ENCODE measurements at places on chromosomes 12 and 14. TPM values are rescaled to one million over a fixed set of nuclear protein-coding genes. Genes with fewer than 3 reads are reported as not detected.

DNA sequence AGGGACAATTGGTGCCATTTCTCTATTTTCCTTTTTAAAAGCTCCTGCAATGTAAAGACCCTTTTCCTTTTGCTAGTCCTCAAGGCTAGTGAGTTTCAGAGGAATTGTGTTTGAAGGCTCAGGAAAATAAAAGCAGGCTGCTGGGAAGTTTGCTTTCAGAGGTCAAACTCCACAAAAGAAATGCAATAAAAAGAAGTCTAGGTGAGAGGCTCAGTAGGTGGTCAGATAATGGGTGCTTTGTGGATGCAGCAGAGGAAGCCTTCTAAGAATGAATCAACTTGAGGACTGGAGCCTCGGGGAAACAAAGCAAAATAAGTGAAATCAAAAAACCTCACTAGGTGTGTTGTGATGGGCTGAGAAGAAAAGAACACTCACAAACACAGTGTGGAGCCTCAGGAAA lies 10.3 kb downstream of the CCDC175 start:
- DNase-seq: no peak

- DNase-seq: no peak
Observed at GRCh38 chr14:105066240-105067071, 1.2 kb upstream of the GPR132 start.

- no peak for DNase-seq
Observed at GRCh38 chr12:9404469-9405260, 196.5 kb upstream of the PZP start.

DNA sequence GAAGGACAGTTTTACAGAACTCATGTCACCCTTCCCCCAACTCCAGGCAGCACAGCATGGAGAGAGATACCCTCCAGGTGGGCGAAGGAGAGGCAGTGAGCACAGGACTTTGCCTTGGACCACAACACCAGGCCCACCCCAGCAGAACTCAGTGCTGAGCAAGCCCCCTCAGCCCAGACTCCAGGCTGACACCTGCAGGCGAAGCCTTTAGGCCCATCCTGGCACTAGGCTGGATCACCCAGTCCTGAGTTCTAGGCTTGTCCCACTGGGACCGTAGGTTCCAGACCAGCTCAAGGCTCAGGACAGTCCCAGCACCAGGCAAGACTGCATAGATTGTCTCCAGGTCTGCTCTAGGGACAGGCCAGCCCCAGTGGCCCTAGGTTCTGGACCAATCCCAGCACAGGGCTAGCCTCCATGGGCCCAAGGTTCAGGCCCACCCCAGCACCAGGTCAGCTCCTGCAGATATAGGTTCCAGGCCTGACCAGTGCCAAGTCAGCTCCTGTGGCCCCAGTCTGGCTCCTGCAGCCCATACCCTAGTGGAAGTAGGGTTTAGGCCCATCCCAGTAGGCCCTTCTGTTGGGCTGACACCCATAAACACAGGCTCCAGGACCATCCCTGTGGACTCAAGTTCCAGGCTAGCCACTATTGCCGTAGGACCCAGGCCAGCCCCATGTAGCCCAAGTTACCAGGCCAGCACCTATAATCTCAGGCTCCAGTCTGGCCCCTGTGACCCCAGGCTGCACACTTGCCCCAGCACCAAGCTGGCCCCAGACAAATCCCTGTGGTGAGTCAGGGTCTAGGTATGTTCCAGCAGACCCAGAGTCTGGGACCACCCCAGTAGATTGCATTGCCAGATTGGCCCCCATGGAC lies 9.4 kb downstream of the WASHC3 start:
- no peak for DNase-seq

GRCh38 chr12:80045594-80045993 lies 53.7 kb upstream of the OTOGL start:
- DNase-seq: no peak

DNA sequence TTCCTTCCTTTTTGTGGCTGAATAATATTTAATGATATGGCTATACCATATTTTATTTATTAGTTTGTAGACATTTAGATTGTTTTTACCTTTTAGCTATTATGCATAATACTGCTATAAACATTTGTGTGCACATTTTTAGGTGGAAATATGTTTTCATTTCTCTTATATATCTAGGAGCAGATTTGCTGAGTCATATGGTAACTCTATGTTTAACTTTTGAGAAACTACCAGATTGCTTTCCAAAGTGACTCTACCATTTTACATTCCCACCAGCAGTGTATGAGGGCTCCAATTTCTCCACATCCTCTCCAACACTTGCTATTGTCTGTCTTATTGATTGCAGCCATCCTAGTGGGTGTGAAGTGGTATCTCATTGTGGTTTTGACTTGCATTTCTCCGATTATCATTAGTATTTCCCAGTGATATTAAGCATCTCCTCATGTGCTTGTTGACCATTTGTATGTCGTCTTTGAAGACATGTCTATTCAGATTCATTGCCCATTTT lies 160.2 kb downstream of the KICS2 start:
- DNase-seq: no peak

DNA sequence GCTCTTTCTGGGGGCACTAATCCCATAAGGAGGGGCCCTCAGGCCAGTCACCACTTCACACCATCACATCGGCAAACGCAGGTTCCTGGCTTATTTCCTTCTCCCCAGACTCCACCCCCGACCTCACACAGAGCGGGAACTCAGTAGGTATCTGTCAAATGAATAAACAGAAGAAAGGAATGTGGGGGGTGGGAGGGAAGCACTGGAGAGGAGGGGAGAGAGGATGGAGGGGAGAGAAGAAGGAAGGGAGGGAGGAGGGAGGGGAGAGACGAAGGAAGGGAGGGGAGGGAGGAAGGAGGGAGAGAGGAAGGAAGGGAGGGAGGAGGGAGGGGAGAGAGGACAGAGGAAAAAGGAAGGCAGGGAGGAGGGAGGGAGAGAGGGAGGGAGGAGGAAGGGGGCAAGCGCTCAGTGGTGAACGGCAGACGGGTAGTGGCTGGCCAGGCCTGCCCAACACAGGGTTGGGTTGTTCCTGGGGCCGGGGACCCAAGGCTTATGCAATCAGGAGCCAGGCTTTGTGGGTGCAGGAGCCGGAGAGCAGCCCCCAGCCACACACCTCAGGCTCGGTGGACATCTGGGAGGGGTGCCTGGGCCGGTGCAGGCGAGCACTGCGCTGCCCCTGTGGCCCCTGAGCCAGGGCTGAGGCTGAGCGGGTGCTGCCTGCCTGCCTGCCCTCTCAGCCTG lies 52.6 kb upstream of the FBRSL1 start:
- DNase-seq: peak; percentile 75

DNA sequence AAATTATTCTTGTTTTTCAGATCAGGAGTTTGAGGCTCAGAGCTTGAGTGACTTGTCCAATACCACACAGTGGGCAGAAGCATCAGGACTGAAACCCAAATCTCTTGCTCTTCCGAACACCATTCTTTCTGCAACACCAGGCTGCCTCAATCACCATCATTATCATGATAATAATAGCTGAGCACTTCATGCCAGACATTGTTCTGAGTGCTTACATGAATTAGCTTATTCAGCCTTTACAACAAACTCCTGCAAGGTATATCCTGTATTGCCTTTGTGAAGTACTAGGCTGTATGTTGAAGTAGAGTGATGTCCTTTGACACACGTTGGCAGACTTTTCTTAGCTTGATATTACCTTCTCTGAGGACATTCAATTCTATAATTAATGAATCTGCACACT lies 257.4 kb upstream of the ATP2B1 start:
- DNase-seq: no peak

DNA sequence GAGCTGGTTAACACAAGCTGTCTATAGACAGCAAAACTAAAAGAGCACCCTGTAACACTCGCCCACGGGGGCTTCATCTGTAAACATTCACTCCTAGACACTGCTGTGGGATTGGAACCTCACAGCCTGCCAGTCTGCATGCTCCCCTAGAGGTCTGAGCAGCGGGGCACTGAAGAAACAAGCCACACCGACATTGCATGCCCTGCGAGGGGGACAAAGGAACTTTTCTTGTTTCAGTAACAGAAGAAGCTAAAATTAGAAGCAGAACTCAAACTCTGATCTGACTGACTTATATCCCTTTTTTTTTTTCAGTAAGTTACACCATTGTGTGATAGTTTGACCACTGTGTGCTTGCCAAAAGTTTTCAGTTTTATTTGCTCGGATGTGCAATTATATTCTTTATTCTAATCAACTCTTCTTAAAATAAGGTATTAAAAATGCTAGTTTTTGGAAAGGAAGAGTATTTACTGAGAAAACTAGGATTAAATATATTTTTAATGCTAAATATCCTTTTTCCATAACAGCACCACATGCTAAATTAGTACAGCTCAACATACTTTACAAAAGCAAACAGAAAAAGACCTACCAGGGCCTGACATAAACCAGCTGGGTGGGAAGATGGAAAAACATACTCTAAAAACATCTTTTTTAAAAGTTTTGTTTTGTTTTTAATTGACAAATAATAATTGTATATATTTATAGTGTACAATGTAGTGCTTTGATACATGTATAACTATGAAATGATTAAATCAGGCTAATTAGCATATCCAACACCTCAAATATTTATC lies 100.2 kb downstream of the EPS8 start:
- DNase-seq: peak; percentile 17

GRCh38 chr14:105505101-105505500 lies 14.1 kb downstream of the TEDC1 start:
- no peak for DNase-seq

Gene UBC
- total RNA-seq: 1,269 TPM

Gene SYT1
- total RNA-seq: 5.5 TPM

Gene PSME2
- 346 TPM for total RNA-seq

Gene GALNT16
- total RNA-seq: 0.52 TPM

Gene ACRBP
- total RNA-seq: not detected

Gene BDKRB2
- total RNA-seq: 4.5 TPM

Gene PACS2
- total RNA-seq: 12.6 TPM

Gene BIN2
- not detected for total RNA-seq

Gene CD163L1
- 47.1 TPM for total RNA-seq

Gene MYF5
- total RNA-seq: not detected
